ENCODE measurements at places on chromosomes 16 and 17.

GRCh38 chr16:79097166-79097565, 503.4 kb downstream of the MAF start:
- no peak for DNase-seq

GRCh38 chr17:345261-345660, 7.3 kb downstream of the RPH3AL start:
- no peak for DNase-seq

DNA sequence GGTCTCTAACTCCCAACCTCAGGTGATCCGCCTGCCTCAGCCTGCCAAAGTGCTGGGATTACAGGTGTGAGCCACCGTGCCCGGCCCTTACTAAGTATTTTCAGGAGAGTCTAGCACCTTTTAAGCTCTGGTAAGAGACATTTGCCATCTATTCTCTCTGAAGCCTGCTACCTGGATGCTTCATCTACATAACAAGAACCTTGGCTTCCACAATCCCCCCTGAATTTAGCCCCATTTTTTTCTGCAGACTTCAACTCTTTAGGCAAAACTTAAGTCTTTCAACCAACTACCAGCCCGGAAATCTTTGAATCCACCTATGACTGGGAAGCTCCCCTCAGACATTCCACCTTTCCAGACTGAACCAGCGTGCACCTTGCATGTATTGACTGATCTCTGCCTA, 14.0 kb upstream of the UBE2I start:
- no peak for DNase-seq

GRCh38 chr16:12906271-12906670, 4.9 kb downstream of the SHISA9 start:
- DNase-seq, result no peak

DNA sequence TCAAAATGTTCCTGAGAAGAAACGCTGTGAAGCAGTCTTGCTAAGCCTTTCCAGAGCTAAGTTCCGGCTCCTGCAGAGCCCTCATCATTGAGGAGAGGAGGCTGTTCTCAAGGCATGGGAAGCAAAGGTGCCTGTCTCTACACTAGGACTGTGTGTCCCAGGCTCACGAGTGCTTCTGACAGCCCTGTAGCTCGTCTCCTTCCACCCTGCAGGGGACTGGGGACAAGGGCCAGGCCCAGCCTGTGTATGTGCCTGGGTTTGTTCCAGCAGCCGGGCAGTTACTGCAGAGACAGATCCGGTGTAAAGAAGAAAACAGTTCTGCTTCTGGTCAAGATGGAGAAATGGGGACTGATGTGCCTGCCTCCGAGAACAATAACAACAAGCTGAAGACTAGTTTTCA, 156.0 kb downstream of the ENGASE start:
- DNase-seq, result no peak

DNA sequence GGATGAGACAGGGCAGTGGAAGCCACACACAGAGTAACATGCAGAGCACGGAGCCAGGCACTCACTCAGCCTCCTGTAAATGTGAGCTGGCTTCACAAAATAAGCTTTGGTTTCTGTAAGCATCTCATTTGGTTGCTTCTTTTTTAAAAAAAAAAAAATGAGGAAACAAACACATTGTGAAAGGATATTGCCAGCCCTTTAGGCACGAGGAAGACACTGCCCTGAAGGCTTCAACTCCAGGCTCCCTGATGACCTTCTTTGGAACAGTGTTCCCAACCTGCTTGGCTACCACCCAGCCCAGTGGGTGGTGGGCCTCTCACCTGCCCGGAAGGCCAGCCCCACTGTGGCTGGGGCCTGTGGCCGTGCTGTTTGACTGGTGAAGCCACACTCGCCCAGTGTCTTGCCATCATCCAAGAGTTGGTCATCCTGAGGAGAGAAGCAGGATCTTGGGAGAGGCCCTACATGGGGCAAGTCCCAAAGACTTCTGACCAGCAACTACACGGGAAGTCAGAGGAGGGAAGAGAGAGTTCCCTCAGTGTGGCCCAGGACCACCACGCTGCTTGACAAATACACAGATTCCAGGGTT, 1.9 kb downstream of the ELOB start:
- no peak for DNase-seq

- DNase-seq, result peak; percentile 95
Measured at GRCh38 chr16:24635900-24636610, 93.4 kb upstream of the TNRC6A start.

- no peak for DNase-seq
Measured at GRCh38 chr16:19135201-19135842, 21.6 kb downstream of the ITPRIPL2 start.

DNA sequence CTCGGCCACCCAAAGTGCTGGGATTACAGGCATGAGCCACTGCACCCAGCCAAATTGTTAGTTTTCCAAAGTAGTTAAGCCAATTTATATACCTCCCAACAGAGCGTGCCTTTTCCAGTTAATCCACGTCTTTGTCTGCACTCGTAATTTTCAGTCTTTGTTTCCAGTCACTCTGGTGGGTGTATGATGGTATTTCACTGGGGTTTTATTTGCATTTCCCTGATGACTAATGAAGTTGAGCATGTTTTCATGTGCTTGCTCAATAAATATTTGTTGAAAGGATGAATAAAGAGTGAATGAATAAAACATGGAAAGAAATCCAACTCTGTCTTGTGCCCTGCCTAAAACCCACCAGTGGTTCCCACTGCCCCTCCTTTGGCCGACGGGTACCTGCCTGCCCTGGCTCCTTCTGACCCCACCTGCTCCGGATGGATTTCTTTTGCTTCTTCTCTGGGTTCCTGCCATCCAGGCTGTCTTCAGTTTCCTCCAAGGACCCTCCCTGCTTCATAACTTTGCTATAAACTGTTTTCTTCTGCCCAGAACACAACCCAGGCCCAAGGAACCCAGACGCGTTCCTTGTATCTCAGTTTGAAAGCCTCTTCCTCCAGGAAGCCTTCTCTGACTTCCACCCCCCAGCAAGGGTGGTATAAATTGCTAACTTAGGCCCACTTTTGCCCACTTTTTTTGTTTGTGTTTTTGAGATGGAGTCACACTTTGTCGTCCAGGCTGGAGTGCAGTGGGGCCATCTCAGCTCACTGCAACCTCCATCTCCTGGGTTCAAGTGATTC, 3.0 kb upstream of the ABCC1 start:
- peak; percentile 76 for DNase-seq

- no peak for DNase-seq
Measured at GRCh38 chr16:31108794-31109558, 790 bp downstream of the BCKDK start.

GRCh38 chr17:76588182-76588581, 2.5 kb upstream of the ST6GALNAC2 start:
- DNase-seq, result no peak
